Fibroblast of pulmonary artery (primary cell): ENCODE measurements at places on chromosomes 12 and 14.

- no peak for DNase-seq
These were observed 8.2 kb upstream of the FOXG1 start for GRCh38 chr14:28758253-28758884.

- no peak for DNase-seq
These were observed 398.8 kb downstream of the PRKD1 start for GRCh38 chr14:29528889-29529288.

DNA sequence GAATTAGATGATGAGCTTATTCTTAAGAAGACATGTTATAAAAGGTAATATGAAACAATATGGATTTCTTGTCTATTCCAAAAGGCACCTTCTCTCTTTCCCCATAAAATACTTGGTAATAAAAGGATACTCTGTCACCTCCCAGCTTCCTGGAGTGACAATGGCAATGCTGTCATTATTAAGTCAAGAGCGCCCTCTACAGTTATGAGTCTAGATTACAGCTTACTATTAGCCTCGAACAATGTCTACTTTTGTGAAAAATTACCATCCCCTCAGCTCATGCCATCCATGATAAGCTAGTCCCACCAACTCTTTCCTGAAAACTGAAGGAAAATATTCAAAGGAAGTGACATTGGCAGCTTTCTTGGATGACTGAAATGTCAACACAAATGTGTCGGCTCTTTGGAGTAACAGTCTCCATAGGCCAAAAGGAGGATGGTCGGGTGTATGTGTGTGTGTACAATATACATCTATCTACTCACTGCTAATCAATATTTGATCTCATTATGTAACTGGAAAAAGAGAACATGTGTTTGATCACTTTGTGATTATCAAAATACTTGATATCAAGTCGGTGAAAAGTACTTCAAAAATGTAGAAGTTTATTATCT, 48.7 kb upstream of the CDKN3 start:
- peak; percentile 66 for DNase-seq

- no peak for DNase-seq
These were observed 1.6 kb downstream of the GDF11 start for GRCh38 chr12:55744340-55745030.

GRCh38 chr12:107732365-107732764, 28.6 kb downstream of the PRDM4 start:
- no peak for DNase-seq

GRCh38 chr12:56720731-56721151, 4.4 kb downstream of the NACA start:
- no peak for DNase-seq

GRCh38 chr12:57089271-57090245, 644 bp downstream of the NAB2 start:
- DNase-seq, result peak; percentile 84

GRCh38 chr12:132806857-132807256, 21.8 kb downstream of the GOLGA3 start:
- DNase-seq, result no peak

- peak; percentile 70 for DNase-seq
These were observed 64.0 kb upstream of the DIO2 start for GRCh38 chr14:80275208-80275850.

DNA sequence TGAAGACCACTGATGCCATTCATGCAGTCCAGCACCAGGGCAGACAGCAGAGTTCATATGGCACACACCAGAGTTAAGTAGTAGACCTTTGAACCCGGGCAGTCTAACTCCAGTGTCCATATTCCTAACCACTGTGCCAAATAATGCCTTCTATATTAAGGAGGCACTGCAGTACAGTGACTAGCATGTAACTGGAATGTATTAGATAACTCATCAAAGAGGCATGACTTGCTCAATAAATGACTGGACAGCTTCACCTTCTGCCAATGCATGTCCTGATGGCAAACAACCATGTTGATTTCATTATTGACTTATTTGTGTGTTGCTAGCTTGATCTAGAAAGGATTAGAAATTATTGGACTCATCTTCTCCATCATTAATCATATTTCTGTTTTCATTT, 40.2 kb downstream of the DACT1 start:
- no peak for DNase-seq

- no peak for DNase-seq
These were observed 2.7 kb downstream of the PLD4 start for GRCh38 chr14:104927432-104927816.

- DNase-seq, result no peak
These were observed 8.0 kb downstream of the BAZ1A start for GRCh38 chr14:34867199-34867598.

DNA sequence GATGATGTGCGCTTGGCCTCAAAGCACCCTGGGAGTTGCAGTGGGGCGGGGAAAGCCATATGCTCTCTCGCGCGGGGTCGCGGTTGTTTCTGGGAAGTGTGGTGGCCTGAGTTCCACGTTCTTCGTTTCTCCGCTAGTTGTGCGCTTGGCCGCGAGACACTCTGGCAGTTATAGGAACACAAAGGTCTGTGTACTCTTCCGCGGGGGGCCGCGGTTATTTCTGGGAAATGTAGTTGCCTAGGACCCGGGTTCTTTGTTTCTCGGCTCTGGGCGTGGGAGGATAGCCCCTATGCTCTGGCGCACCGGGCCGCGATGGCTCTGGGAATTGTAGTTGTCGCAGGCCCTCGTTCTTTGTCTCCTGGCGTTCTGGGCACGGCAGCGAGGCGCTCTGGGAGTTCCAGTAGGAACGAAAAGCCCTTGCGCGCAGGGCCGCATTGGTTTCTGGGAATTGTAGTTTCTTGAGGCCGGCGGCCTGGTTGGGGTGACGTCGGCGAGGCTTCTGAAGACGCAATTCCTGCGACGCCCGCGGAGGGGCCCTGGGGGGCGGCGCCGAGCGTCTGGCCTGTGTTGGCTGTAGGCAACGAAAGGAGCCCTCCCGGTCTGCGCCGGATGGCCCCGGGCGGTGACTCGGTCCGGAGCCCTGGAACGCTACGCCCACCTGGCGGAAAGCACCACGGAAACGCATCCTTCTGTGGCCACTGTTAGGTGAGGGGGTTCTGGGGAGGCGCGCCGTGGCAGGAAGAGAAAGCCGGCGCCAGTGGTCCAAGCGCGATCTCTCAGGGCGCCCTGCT, at the start of gene ZNF140:
Gene ZNF140, plus strand, starts transcription at position 556 of the 791 bp plus-strand sequence. CDS start 398 bp downstream, outside the sequence.
- DNase-seq, result peak; percentile 99

GRCh38 chr12:86748894-86749293, 492.7 kb upstream of the MGAT4C start:
- DNase-seq, result no peak

- DNase-seq, result no peak
These were observed 449.4 kb upstream of the OR4E1 start for GRCh38 chr14:22122829-22123560.

- DNase-seq, result no peak
These were observed 96.9 kb downstream of the GTF2A1 start for GRCh38 chr14:81123811-81124210.

DNA sequence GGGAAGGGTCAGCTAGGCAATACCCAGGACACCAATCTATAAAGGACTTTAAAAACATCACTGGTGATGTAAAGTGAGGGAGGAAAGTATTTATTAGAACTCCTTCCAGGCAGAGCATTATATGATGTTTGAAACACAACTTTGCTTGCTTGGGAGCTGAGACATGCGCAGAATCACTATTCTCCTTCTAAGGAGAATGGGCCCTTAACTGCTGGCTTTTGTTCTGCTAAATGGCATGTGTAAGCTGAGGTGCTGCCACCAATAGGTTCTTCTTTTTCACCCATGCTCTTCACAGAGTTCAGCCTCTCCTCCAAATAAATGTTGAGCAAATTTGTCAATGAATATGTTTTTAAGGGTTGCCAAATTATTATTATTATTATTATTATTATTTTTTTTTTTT, 3.9 kb downstream of the STAC3 start:
- no peak for DNase-seq

DNA sequence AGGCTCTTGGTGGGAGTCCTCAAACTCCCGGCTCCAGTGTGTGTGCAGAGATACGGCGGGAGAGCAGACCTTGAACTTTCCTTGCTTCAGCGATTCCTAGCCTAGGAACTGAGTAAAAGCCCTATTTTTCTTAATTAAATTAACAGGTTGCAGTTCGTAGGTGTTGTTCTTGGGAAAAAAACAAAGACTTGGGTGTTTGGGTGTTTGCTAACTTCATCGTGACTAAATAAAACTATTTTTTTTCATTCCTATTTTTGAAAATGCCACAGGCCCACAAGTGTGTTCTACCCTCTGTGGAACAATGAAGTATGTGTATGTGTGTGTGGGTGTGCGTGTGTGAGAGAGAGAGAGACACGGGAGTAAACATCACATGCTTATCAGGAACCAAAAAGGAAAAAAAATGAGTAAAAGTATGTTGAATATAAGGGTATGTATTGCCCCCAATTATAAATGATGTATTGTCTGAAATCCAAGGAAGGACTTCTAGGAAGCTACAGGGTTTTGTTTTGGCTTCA, 651 bp downstream of the TMEM117 start:
- peak; percentile 54 for DNase-seq

DNA sequence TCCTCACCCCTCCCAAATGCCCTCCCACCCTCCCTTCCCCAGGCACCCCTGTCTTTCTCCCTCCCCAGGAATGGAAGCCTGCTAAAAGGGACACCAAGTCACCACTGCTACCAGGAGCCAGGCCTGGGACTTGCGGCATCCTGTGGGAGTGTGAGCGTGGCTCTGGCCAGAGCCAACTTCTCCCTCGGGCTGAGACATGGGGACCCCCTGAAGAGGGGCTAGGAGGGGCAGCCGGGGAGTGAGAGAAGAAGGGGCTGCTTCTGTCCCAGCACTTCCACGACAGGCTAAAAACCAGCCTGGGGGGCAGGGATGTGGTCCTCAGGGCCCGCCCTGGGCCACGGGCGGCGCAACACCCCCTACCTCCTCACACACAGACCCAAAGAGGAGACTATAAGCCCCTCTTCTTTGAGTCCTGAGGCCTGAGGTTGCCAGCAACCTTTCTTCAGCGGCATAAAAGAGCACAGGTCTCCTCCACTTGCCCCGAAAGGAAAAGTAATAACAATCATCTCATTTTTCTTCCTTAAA, 278.9 kb downstream of the DPF3 start:
- DNase-seq, result no peak

GRCh38 chr14:99581374-99581773, 22.6 kb downstream of the CCDC85C start:
- no peak for DNase-seq

DNA sequence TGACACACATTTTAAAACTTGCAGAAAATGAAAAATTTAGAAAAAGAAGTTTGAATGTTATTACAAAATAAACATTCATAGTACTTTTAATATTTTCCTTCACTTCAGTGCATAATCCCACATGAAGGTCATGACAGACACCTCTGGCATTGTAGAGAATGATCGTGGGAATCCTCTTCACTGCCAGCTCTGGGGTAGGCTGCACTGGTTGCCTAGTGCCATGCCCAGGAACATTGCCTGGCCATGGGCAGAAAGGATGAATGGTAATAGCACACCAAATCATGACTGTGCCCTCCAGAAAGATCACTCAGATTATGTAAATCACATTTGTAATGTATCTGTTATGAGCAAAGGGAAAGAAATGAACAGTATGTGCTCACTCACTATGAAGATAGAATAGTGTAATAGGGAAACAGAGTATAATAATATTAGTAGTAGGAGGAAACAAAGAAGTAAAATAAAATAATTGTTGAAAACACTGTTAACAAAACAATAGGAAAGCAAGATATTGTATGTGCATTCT, 161.6 kb downstream of the PLCZ1 start:
- peak; percentile 1 for DNase-seq

DNA sequence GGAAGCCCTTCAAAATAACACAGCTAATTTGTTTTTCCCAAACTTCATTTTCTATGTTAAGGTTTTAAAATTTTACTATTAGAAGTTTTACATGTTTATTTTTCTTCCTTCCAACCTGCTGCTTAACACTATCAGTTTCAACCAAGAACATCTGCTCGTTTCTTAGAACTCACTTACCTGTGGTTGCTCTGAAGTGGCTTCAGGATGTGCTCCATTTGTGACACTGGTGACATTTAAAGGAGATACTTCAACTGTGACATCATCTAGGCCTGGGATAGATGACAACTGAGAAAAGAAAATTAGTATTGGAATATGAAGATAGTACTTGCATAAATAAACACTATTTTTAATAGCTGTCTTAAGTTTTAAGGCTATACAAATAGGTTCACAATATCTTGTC, 17.9 kb downstream of the WASHC3 start:
- DNase-seq, result no peak

DNA sequence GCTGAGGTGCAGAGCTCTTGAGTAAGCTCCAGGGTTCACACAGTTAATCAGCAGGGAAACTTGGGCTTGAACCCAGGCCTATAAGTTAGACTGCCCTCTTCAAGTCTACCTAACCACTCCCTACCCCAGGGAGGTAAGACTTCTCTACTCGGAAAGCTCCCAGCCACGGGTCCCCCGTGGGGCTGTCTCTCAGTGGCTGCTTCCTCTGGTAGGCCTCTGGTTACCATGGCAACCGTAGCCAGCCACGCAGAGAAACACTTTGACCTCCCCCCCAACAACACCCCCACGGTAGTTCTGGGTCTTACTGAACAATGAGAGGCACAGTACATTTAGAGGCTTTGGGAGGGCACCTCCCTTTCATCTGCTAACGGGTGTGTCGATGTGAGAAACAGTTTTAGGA, 245.2 kb downstream of the AACS start:
- DNase-seq, result no peak

DNA sequence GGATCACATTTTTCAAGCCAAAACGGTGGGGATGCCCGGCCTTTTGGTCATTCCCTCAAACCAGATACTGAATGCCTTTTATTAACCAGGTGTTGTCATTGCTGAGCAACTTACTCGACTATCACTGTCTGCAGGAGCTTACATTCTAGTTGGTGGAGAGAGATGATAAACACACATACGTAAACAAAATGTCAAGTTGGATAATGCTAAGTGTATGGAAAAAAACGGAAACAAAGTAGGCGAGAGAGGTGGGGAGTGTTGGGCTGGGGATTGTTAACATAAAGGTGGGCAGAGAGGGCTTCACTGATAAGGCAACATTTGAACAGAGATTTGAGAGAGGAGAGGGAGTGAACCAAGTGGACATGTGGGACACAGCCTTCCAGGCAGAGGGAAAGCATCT, 4.5 kb downstream of the C12orf43 start:
- no peak for DNase-seq

- no peak for DNase-seq
These were observed 98.8 kb upstream of the GSC start for GRCh38 chr14:94868772-94869072.

GRCh38 chr12:85504164-85504563, 224.1 kb downstream of the ALX1 start:
- no peak for DNase-seq

DNA sequence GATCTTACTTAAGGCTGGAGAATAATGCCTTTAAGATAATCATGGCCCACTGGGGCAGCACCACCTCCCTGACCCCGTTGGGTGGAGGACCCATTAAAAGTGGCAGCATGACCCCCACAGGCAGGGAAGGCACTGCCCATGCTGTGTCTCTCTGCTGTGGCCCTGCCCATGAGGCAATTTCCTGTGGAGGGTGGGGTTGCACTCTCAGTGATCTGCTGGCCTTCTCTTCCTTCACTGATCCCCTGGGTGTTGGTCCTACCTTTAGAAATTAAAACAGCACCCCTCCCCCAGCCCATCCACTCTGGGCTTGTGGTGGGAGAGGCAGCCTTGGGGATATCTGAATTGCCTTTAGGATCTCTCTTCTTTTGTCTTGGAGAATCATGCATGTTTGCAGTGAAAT, 17.3 kb downstream of the KLRK1 start:
- DNase-seq, result no peak
